ENCODE measurements at places on chromosomes 16 and 17. TPM values are rescaled to one million over a fixed set of nuclear protein-coding genes. Genes with fewer than 3 reads are reported as not detected.

DNA sequence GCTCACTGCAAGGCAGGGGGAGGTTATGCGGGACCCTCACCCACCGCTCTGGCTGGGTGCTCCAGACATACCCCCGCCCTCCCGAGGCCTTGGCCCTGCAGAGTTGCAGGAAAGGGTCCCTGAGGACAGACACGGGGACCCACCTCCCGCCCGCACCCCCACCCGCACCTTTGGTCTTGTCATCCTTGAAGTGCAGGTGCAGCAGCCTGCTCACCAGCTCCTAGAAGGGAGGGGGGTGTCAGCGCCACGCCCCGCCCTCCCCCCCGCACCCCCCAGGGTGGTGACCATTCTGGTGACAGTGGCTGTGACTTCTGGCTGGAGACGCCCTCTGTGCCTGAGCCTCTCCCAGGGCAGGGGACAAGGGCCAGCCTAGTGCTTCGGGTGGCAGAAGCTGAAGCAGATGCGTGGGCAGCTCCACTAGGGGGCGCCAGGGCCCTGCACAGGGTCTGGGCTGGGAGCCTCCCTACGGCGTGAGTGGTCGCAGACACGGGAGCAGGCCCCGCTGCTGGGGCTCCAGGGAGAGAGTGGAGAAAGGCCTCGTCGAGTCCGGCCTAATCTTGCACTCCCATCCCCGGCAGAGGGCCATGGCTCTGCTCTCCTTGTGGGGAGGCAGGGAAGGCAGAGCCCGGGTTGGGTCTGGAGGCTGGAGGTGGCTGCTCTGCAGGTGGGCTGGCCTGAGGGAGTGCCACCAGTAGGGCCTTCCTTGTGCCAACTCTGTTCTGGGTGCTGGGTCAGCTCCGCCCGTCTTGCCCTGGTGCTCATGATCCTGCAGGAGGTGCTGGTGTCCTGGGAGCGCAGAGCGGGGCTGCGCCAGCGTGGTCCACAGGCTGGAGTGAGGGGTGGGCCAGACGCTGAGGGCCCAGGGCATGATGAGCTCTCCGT, 2.7 kb downstream of the CENPX start:
- DNase-seq, result peak; percentile 85

DNA sequence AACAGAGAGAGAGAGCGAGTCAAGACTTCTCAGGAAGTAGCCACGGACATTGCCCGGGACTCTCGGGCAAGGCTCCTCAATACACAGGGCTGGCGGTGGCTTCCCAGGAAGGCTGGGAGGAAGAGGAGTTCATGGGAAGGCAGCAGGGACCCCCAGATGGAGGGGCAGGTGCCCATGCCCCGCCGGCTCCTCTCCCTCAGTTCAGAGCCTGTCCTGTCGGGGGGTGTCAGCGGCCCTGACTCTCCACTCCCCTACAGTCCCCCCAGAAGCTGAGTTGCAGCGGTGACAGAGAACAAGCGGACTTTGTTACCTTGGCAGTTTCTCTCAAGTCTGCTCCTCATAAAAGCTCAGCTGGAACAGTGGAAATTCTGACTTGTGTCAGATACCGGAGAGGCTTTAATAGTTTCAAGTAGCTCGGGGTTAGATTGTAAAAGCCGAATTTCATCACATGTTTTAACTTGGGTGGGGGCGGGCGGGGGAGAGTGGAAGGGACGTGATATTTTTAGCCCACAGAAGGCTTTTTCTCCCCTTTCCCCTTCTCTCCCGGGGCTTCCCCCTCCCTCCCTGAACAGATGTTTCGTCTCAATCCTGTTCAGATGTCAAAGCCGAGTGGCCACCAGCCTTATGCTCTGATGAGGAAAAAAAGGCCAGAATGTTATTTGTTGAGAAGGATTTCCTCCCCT, 65.2 kb downstream of the NKD1 start:
- DNase-seq, result peak; percentile 32

DNA sequence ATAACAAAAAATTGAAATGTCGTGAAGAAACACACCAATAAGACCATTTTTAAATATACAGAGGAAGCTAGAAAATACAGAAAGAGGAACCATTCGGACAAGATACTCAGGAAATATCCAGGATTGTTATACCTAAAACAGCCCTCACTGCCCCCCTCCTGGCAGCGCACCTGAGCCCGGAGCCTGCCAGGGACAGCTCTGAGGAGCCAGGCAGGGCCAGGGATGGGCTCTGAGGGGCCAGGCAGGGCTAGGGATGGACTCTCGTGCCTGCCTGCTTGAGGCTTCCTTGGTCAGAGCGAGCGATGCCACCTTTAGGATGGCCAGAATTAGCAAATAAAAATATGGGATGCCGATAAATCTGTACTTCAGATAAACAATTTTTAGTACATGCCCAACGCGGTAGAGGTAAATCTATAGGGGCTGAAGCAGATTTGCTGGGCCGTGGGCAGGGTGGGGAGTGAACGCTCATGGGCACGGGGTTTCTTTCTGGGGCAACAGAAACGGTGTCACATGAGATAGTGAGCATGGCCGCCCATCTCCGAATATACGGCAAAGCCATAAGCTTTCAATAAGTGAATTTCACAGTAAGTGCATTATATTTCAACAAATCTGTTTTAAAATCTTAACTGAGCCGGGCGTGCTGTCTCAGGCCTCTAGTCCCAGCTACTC, 18.2 kb upstream of the CSNK1D start:
- DNase-seq, result no peak

GRCh38 chr16:53882310-53882709, 178.4 kb downstream of the FTO start:
- no peak for DNase-seq

DNA sequence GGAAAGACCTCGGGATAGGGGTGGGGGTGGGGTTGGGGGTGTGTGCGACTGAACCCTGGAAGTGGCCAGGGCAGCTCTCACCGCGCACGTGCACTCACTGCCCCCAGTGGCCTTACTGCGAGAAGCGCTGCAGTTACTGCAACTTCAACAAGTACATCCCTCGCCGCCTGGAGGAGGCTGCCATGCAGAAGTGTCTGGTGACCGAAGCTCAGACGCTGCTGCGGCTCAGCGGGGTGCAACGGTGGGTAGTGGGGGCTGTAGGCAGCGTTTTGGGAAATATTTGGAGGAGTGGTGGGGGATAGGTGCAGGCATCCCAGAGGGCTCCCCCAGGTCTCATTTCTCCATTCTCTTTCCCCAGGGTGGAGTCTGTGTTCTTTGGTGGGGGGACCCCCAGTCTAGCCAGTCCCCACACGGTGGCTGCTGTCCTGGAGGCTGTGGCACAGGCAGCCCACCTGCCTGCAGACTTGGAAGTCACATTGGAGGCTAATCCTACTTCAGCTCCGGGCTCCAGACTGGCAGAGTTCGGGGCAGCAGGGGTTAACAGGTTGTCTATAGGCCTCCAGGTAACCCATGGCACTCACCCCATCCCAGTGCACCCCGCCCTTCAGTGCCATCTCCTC, 972 bp downstream of the RSAD1 start:
- peak; percentile 84 for DNase-seq

GRCh38 chr16:14239791-14240190, 168.7 kb downstream of the MRTFB start:
- no peak for DNase-seq

- DNase-seq, result no peak
Observed at GRCh38 chr16:31869511-31870201, 4.0 kb upstream of the ZNF267 start.

GRCh38 chr17:29958947-29959657, 17.7 kb downstream of the EFCAB5 start:
- no peak for DNase-seq

- DNase-seq, result no peak
Observed at GRCh38 chr16:15031586-15031985, 24.3 kb downstream of the NTAN1 start.

DNA sequence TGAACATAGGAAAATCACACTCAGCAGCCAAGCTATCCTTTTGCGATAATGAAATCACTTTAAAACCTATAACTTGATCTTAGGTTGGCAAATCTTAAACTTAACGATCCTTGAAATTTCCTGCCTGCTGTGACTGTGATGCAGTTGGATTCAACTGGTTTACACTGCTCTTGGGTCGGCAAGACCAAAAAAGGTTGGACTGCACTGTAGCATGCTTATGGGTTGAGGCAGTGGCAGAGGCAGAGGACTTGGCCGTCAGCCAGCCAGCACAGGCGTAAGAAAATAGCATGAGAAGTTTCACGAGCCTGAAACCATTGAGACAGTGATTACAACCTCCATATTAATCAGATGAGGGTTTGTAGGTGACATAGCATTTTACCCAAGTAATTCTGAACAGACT, 21.4 kb downstream of the WSB1 start:
- peak; percentile 85 for DNase-seq

GRCh38 chr16:3274490-3274889, 8.8 kb upstream of the ZNF263 start:
- DNase-seq, result no peak

DNA sequence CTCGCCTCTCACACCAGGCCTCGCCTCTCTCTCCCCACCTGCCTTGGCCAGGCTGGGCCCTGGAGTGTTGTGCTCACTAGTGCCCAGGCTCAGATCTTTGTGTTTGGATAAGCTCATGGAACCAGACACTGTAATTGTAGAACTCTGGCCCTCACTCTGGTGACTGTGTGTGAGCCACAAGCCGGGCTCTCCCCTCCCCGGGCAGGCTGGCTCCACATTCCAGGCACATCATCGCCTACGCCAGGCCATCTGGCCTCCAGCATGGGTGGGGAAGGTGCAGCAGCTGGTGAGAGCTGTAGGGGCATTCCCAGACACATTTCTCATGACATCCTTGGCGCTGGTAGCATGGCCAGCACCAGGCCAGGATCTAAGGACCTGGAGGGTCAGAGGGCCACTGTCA, 202.3 kb downstream of the RAB11FIP4 start:
- DNase-seq, result no peak

GRCh38 chr17:15236281-15237105, 28.6 kb downstream of the PMP22 start:
- no peak for DNase-seq

DNA sequence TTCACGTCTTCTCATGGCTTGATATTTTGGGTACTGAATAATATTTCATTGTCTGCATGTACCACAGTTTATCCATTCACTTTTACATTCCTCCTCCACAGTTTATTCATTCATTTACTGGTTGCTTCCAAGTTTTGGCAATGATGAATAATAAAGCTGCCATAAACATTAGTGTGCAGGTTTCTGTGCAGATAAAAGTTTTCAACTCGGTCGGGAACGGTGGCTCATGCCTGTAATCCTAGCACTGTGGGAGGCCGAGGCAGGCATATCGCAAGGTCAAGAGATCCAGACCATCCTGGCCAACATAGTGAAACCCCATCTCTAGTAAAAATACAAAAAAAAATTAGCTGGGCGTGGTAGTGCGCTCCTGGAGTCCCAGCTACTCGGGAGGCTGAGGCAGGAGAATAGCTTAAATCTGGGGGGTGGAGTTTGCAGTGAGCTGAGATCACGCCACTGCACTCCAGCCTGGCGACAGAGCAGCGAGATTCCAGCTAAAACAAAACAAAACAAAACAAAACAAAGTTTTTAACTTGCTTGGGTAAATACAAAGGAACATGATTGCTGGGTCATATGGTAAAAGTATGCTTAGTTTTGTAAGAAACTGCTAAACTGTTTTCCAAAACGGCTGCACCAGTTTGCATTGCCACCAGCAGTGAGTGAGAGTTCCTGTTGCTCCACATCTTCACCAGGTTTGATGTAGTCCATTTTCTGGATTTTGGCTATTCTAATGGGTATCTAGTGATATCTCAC, 89.5 kb downstream of the WWP2 start:
- no peak for DNase-seq

- DNase-seq, result no peak
Observed at GRCh38 chr16:89798832-89799370, 17.5 kb downstream of the FANCA start.

GRCh38 chr17:62713086-62713881, 85.8 kb downstream of the MRC2 start:
- no peak for DNase-seq

- DNase-seq, result no peak
Observed at GRCh38 chr16:48602356-48603014, 7.5 kb downstream of the N4BP1 start.

GRCh38 chr17:64771980-64772844, 110.1 kb upstream of the SMURF2 start:
- DNase-seq, result no peak

DNA sequence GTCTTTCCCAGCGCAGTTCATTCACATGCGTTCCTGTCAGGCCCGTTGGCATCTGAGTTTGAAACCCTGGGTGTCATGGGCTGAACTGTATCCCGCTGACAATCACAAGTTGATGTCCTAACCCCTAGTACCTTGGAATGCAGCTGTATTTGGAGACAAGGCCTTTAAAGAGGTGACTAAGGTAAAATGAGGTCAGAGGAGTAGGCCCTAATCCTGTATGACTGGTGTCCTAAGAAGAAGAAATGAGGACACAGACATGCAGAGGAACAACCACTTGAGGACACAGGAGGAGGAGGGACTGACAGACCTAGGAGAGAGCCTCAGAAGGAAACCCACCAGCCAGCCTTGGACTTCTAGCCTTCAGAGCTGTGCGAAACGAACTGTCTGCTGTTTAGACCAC, 33.1 kb downstream of the TRPV2 start:
- DNase-seq, result no peak

GRCh38 chr16:2427526-2427925, 1.7 kb upstream of the CCNF start:
- DNase-seq, result no peak

DNA sequence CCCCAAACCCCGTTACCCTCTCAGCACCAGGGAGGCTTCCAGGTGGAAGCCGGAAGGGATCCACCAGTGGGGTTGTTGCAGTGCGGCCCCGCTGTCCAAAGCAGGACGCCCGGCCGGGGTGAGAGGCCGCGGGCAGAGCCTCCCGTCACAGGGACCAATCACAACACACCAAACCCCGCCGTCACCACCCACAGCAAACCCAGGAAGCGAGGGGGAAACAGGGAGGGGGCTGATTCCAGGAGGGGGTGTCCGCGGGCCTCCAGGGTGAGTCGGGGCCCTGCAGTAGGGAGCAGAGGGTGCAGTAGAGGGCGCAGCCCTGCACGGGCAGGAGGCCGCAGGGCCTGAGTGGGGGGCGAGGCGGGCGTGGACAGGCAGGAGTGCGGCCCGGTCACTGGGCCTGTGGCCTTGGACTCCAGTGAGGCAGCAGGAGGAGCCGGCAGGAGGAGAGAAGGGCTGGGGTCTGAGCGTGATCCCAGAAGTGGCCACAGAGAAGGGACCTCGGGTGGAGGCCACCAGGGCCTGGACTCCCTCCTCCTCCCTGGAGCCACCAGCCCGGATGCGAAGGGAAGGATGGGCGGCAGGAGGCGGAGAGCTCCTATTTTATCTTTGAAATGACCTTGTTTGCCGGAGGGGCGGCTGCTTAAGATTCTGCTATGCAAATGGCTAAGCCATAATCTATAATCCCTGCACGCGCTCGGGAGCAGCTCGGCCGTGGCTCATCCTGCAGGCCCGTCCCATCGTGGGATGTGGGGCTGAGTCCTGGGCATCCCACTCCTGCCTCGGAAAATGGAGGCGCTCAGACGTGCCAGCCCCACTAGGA, 41.5 kb downstream of the ZFPM1 start:
- DNase-seq, result no peak

GRCh38 chr17:7634384-7634783, 4.4 kb downstream of the SHBG start:
- no peak for DNase-seq

The PRRT2 gene
- 3.2 TPM for total RNA-seq

The CES1 gene
- total RNA-seq, result 52.2 TPM

The SLC52A1 gene
- not detected for total RNA-seq

The SMTNL2 gene
- total RNA-seq, result 48.6 TPM

The GRIN2A gene
- 4.3 TPM for total RNA-seq

The STX1B gene
- total RNA-seq, result 0.41 TPM

The VPS25 gene
- total RNA-seq, result 33.2 TPM

The ABCA6 gene
- 25.7 TPM for total RNA-seq

The IRF8 gene
- total RNA-seq, result 3.3 TPM

The MRPS23 gene
- total RNA-seq, result 86.7 TPM

The AIPL1 gene
- total RNA-seq, result not detected

The SNX20 gene
- total RNA-seq, result 0.95 TPM

The ZSCAN32 gene
- 6.9 TPM for total RNA-seq

The HBM gene
- total RNA-seq, result not detected

The CCDC40 gene
- 5.4 TPM for total RNA-seq

The SSTR5 gene
- 14.7 TPM for total RNA-seq

The TERF2IP gene
- 51.7 TPM for total RNA-seq
